NCI-H187 (cell line): ENCODE measurements at places on chromosomes 2 and 18.

DNA sequence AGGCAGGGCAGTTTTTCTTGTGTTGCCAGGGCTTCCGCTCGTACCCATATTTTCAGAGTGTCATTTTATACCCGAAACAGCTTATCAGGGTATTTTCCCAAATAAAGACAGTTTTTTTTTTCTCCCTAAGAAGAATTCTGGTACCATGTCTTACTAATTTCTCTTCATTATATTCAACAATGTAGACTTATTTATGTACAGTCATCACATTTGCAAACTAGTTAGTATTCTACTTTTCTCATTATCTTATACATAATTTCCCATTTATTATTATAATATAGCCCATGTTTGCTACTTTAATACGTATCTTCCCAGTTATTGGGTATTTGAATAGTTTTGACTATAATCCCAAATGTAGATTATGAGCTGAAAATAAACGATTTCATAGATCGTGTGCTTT lies 36.5 kb upstream of the PAIP2B start:
- no peak for DNase-seq

GRCh38 chr18:6414118-6414722 lies 491 bp downstream of the L3MBTL4 start:
- no peak for DNase-seq

DNA sequence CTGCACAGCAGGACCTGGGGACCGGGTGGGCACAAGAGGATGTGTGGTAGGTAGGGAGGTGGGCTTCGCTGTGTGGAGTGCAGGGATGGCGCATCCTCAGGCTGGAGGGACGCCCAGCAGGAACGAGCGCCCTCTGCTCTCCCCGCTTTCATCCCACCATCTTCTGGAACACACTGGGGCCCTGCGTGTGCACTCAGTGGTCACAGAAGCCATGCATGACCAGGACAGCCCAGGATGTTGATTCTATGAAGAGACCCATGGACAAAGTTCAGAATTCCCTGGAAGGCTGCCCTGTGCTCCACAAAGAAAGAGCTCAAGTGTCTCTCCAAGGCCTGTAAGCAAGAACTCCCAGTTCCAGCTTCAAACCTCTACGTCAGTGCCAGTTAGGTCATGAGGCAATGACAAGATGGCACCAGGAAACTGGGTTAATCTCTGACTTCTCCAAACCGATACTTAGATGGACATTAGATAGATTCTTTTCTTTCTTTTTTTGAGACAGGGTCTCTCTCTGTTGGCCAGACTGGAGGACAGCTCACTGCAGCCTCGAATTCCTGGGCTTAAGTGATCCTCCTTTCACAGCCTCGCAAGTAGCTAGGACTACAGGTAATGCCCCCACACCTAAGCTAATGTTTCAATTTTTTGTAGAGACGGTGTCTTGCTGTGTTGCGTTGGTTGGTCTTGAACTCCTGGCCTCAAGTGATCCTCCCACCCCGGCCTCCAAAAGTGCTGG lies 3.4 kb downstream of the SLC66A2 start:
- no peak for DNase-seq

DNA sequence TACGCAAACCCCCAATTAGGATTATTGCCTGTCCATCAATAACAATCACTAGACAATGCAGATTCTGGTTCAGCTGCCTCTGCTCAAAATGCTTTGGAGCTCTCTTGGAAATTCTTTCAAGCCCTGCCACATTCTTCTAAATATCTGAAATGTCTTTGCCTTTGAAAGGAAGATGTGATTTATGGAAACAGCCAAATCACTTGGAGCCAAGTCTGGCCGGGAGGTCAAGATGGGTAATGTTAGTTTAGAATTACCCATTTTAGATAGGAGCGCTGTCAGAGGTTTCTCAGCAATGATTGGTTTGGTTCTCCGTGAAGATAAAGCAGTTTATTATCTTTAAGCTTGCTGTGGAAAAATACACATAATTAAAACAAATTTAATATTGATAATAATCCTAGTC lies 306.7 kb downstream of the SETBP1 start:
- DNase-seq = no peak

DNA sequence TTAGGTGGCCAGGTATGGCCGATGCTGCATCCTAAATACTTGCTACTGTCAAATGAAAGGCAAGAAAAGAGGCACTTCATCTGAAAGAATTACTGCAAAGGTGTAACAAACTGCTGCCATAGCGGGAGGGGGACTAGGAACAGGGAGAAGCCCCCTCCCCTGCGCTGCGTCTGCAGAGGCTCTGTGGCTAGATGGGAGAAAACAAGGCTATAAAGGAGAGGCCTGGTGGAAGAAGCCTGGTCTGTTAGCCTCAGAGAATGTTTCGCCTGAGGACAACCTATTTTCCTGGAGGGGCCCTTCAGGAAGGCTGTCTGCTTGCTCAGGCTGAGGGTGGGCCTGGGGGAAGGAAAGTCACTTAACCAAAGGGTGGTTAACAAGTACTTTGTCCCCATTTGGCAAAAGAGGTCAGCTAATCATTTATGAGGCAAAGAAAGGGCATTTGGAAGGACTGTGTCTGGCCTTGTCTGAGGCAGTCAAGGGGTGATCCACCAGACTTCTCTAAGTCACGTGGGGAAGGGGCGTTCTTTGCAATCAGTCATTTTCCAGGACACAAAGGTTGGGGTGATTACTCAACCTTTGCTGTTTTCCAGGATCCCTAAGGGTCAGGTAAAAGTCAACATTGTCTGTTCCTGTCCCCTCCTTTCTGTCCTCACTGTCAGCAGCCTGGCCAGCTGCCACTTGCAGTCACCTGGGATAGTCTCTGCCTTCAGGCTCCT lies 103.0 kb upstream of the TMEM200C start:
- DNase-seq = no peak
